HS-5 (cell line): ENCODE measurements at places on chromosomes 7 and 10.

GRCh38 chr7:7327423-7327822, 145.1 kb downstream of the C1GALT1 start:
- DNase-seq: no peak

- no peak for DNase-seq
Measured at GRCh38 chr10:58796824-58797223, 284.2 kb downstream of the BICC1 start.

DNA sequence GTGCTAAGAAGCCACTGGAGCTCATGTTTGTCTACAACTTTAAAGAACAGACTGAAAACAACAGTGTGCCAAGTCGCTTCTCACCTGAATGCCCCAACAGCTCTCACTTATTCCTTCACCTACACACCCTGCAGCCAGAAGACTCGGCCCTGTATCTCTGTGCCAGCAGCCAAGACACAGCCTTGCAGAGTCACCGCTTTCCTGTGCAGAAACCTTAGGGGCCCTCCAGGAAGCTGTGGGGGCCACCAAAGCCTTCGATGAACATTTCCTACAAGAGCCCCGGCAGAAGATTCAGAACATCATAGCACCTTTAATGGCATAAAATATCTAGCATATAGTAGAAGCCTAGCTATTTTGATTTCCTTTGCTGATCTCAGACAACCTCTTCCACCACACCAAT, 88.0 kb upstream of the PRSS58 start:
- no peak for DNase-seq

- no peak for DNase-seq
Measured at GRCh38 chr10:130545122-130545521, 408.9 kb downstream of the GLRX3 start.

- DNase-seq: peak; percentile 28
Measured at GRCh38 chr7:43619213-43620012, 36.5 kb downstream of the STK17A start.

GRCh38 chr10:50260791-50261281, 9.5 kb upstream of the ASAH2 start:
- no peak for DNase-seq

DNA sequence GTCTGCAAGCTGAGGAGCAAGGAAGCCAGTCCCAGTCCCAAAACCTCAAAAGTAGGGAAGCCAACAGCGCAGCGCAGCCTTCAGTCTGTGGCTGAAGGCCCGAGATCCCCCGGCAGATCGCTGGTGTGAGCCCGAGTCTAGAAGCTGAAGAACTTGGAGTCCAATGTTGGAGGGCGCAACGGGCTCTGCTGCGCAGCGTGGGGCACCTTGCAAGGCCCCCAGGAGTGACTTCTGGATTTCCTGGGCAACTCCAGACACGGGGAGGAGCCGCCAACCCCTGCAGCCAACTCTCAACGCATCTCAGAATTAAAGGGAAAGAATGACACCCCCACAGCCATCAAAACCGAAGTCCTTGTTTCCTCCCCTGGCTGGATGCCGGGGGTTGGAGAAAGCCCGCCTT, 18.8 kb upstream of the PROSER2 start:
- no peak for DNase-seq

GRCh38 chr10:17453373-17454091, 863 bp downstream of the ST8SIA6 start:
- no peak for DNase-seq

GRCh38 chr7:137080516-137081203, 212.2 kb downstream of the CHRM2 start:
- no peak for DNase-seq

GRCh38 chr7:139230023-139230422, 1.0 kb upstream of the UBN2 start:
- no peak for DNase-seq

DNA sequence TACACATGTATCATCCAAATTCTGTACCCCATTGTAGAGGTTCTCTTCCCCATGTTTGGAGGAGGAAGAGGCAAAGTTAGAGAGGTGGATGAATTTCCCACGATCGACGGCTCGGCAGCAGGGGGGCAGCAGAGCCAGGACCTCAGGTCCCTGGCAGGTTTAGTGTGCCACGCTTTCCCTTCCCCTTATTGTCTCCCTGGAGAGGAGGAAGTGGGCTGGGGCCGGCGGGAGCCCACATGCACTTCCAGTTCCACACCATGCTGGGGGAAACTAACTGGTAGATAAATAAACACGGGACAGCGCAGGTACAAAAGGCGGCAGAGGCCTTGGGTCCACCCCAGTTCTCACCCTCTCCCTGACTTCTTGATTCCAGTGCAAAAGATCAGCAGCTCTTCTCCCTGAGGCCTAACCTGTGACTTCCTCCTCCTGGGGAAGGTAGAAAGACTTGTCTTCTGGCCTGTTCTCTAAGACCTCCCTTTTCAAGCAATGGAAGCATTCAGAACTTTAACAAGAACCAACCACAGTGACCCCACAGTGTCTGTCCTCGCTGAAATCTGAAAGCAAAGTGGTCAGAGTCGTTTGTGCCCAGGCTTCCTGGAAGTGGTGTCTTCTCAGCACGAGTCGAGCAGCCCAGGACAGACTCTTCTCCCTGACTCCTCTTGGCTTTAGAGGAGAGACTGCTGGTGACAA, 30.5 kb upstream of the SRGN start:
- DNase-seq: no peak

GRCh38 chr10:98323221-98324164, 55.5 kb upstream of the LOXL4 start:
- DNase-seq: peak; percentile 87

DNA sequence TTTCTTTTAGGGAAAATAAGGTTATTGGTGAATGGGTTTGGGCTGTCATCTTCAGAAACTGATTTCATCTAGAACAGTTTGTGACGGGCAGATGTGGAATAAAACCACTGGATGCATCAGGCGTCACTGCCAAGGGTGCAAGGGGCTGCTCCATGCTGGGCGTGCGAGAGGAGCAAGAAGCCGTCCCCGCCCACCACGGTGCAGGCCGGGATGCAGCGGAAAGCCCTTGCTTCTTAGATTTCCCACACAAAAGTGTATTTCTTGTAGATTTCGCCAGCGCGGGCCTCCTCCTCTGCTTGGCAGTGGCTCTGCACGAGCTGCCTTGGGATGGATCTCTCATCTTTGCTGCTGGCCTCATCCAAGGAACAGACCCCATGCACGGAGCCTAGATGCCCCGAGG, 189.3 kb downstream of the CUX1 start:
- no peak for DNase-seq

DNA sequence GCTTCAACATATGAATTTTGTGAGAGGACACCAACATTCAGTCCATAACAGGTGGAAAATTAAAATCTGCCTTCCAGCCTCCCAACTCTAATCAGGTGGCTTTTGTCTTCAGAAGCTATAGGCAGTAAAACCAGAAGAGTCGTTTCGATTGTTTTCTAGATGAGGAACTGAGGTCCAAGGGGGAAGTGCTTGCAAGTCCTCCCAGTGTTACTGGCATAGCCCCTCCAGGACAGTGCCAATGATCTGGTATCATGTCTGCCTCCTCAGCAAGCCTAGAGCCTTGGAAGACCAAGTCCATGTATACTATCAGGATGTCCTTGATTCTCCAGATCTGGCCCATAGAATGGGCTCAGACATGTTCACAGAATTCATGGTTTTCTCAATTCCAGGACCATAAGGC, 16.9 kb downstream of the CYP26A1 start:
- no peak for DNase-seq

DNA sequence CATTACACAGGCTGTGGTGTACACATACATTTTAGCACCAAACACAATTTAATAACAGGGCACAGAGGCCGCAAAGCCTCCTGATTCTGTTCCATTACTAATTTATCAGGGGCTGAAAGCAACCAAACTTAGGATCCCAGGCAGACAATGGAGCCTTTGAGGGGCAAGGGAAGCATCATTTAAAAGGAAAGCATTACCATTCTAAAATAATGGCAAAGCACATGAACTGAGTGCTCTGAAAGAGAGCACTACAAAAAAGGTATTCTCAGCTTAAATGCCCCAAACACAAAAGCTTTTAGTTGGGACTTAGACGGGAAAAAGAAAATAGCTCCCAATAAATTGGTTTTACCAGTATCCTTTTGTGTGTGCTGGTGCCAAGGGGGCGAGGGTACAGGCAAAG, 282.0 kb upstream of the ETV1 start:
- DNase-seq: no peak

DNA sequence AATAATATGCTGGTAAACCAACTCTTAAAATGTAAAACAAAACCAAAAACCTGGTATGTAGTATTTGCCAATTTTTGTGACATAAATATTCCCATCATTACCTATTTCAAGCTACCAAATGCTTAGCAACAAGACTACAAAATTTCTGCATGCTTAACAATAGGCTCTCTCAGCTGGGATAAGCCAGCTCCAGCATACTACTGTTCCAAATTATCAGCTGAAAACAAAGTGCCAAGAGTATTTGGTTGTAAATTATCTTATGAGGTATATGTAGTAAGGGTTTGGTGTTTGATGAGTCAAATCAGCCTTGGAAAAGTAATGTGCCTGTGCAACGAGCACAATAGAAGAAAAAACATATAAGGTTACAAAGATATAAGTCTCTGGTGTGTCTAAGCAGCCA, 263.2 kb downstream of the HGF start:
- DNase-seq: no peak

GRCh38 chr10:111249925-111250324, 173.1 kb downstream of the ADRA2A start:
- DNase-seq: no peak

DNA sequence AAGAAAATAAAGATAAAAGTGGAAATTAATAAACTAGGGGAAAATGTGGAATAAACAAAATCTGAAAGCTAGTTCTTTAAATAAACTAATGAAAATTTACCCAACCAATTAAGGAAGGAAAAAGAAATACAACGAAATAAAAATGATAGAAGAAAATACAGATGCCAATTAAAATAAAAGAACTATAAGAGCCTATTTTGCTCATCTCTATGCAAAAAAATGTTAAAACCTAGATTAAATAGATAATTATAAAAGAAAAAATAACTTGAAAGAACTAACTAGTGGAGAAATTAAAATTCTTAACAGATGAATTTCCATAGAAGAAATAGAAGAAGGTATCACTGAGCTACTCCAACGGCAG, 32.7 kb downstream of the PKD1L1 start:
- DNase-seq: no peak

DNA sequence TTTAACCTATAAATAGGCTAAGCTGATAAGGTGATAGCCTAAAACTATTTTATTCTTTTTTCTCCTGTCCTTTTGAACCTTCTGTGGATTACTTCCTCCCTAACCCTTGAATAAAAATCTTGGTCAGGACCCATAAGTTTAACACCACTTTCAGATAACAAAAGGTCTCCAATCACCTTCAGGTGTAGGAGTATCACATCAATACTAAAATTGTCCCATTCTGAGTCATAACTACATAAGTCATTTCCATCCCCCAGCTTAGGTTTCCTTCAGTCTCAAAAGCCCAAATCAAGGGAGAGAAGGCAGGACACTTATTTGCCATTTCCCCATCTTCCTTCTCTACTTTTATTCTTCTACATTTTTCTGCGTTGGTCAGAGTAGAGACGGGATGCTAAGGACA, 56.9 kb upstream of the WNT16 start:
- DNase-seq: no peak

- no peak for DNase-seq
Measured at GRCh38 chr7:100466653-100467605, 2.9 kb upstream of the SPACDR start.

DNA sequence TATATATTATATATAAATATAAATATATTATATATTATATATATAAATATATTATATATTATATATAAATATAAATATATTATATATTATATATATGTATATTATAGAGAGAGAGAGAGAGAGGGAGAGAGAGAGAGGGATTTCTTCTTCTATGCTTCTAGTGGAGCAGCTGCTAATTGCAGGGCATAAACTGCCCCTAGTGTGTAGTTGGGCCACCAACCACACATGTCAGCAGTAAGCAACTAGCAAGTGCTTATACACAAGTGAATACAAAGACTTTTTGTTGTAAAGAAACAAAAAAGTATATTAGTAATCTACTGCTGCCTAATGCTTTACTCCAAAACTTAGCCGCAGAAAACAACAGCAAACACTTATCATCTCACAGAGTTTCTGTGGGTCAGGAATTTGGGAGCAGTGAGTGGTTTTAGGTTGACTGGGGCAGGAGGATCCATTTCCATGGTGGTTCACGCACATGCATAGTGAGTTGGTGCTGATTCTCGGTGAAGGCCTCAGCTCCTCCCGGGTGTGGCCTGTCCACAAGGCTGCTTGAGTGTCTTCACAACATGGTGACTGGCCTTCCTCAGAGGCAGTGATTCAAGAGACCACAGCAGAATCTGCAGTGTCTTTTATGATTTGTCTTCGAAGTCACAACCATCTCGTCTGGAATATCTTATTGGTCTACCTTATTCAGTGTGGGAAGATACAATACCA, 25.5 kb upstream of the BAG3 start:
- DNase-seq: no peak

GRCh38 chr7:16615228-16615627, 30.3 kb downstream of the ANKMY2 start:
- DNase-seq: no peak

- no peak for DNase-seq
Measured at GRCh38 chr10:35346248-35346647, 9.9 kb downstream of the CCNY start.

- no peak for DNase-seq
Measured at GRCh38 chr10:26567351-26567721, 129.2 kb downstream of the APBB1IP start.

GRCh38 chr7:73431041-73431835, 2.3 kb upstream of the FZD9 start:
- no peak for DNase-seq

- no peak for DNase-seq
Measured at GRCh38 chr7:97457054-97457453, 274.8 kb upstream of the TAC1 start.

- DNase-seq: no peak
Measured at GRCh38 chr10:132606031-132606491, 68.5 kb downstream of the INPP5A start.

DNA sequence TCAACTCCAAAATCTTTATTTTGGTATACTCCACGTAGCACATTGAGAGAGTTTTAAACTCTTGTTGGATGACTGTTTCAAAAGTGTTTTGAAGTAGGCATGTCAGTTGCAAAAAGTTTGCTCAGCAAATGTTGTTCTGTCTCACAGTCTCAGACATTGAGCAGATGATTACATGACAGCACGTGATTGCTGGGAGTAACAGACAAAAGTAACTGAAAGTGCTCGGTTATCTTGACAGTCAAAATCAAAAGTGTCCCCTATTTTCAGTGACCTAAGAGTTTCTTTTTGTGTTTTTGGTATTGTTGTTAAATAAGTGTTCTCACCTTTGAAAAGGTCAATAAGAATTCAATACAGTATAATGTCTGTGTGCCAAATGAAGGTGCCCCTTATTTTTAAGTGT, 84.3 kb downstream of the CFTR start:
- no peak for DNase-seq
